ENCODE measurements at places on chromosomes 2 and 18. TPM values are rescaled to one million over a fixed set of nuclear protein-coding genes. Genes with fewer than 3 reads are reported as not detected.

GRCh38 chr2:132804051-132804450, 134.0 kb upstream of the LYPD1 start:
- DNase-seq, result peak; percentile 19

DNA sequence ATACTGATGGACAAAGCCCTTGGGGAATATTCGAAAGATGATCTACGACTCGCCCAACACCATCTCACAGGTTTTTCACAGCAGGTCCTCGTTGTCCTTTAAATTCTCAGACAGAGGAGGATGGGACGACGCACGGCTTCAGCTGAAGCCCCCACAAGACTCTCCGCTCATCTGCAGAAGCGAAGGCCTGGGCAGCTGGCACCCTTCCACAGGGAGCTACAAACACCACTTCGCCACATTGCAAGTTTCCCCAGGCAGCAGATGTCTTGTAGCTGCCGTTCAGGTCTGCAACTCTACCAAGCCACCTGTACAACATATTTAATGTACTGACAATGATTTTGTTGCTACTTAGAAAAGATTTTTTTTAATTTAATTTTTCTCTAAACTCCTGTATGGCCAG, 642.9 kb downstream of the ZEB2 start:
- no peak for DNase-seq

- DNase-seq, result no peak
Observed at GRCh38 chr2:104444889-104445288, 409.0 kb upstream of the POU3F3 start.

GRCh38 chr18:50334546-50335152, 40.2 kb upstream of the SKA1 start:
- no peak for DNase-seq

- DNase-seq, result no peak
Observed at GRCh38 chr2:149224543-149224942, 105.8 kb upstream of the LYPD6 start.

GRCh38 chr18:65792456-65793074, 41.8 kb downstream of the CDH7 start:
- DNase-seq, result no peak

- no peak for DNase-seq
Observed at GRCh38 chr2:71101656-71102055, 28.4 kb downstream of the MCEE start.

DNA sequence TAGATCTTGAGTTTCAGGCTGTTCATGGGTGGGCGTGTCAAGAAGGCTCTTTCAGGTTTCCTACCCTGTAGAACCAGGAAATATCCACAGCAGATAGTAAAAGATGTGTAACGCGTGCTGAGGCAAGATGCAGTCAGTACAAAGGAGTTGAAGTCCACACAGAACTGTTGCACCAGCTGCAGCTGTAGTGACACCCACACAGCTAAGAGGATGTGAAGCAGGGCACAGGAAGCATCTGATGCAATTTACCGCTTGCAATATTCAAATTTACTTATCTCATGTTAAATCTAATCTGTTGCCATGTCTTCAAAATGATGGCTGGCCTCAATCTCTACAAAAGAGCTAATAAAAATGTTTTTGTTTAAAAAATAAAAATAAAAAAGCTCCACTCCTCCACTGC, 132.8 kb downstream of the ARHGAP15 start:
- DNase-seq, result no peak

DNA sequence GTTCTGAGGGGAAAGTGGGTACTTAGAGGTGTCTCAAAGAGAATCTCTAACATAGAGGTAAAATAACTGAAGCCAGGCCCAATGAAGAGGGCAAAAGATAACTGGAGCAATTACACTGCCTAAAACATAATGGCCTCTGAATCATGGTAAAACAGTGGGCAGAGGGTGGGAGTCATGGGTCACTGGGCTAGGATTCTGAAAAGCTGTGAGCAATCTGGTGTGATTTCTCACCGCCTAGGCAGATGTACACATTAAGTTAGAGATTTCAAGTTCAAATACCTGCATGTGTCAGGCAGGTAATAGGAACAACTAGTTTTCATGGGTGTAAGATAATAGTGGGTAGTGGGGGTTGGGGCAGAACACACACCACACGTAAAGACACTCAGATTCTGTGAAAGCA, 45.6 kb downstream of the INSIG2 start:
- no peak for DNase-seq

DNA sequence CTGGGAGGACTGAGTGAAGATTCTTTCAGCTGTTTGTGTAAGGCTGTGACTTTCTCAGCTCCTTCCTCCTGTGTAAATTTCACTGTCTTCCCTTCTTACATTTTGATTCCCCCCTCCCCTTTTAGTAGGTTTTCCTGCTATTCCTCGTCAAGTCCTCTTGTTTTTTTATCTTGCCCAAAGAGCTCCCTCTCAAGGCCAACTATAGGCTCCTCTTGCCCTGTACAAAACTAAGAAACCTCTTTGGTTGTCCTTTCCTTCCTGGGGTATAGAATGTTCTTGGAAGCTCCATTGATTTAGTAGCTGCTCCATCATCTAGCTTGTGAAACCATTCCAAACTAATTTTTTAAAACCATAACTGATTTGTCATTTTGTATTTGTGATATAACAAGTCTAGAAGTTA, 7.3 kb downstream of the CCDC121 start:
- no peak for DNase-seq

- no peak for DNase-seq
Observed at GRCh38 chr2:130829015-130829414, 7.7 kb upstream of the ARHGEF4 start.

CIDEA gene
- 1.2 TPM for total RNA-seq

SPDYA gene
- total RNA-seq, result 6.9 TPM

DNA sequence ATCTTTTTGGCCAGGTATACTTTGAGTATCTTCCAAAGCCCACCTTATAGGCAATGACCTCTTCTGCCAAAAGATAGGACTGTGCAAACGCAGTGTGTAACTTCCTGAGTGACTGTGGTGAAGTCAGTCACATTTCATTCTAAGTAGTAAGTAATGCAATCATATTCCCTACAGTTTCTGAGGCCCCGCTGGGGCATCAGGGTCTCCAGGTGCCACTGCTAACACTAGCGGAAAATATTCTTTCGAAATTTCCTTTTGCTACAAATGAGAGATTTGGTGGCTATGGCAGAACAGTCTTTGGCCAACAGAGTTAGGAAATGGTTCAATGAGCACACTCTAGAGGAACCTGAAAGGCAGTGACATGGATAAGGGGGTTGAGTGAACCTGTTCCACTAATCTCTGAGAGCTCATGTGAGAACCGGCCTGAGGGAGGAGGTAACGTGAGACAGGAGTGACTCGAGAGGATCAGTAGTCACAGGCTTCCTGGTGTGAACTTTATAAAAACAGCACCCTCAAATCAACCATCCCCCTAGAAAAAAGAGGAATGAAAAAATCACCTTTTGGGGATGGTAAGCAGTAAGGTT, 102.6 kb upstream of the LPIN2 start:
- no peak for DNase-seq

RIT2 gene
- total RNA-seq, result not detected

RIF1 gene
- 78.3 TPM for total RNA-seq

SLC16A14 gene
- 5.2 TPM for total RNA-seq

DNA sequence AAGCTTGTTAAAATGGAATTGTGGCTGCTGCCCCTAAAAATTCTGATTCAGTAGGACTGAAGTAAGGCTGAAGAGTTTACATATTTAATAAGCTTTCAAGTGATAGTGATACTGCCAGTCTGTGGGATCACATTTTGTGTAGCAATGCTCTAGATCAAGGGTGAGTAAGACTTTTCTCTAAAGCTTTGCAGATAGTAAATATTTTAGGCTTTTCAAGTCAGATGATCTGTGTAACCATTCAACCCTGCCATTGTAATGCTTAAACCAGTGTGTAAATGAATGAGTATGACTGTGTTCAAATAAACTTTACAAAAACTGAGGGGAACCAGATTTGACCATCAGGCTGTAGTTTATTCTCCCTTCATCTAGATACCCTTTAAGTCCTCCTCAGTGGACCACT, 92.7 kb downstream of the PIK3C3 start:
- DNase-seq, result no peak

DNA sequence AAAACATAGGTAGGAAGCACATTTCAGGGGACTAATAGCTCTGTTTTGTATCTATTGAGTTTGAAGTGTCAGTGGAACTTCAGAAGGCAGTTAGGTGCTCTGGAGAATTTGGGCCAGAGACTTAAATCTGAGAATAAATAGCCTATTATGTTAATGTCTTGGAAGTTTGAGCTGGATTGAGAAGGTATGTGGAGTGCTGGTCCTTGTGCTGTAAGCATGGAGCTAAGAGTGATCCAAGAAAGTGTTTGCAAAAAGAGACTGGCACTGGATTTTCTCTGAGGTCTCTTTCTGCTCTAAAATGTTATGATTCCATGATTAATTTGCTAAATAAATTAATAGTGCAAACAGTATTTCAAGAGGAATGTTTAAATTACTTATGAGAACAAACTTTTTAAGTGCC, 63.3 kb downstream of the ICOS start:
- DNase-seq, result peak; percentile 57

DNA sequence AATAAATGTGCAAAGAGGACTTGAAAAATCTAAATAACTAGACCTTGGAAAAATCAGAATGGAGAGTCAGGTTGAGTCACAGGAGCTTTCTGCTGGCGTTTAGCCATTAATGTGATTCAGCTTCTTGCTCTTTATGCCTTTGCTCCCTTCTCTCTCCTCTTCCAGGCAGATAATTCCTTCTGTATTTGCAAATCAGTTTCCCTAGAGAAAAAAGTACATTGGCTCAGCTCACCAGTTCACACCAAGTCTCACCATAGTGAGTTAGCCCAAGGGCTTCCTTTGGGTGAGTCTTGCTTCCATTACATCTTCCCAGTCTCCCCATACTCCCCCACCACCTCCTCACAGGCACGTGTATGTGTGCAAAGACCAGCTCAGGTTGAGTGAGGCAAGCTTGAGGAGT, 73.6 kb downstream of the CYBRD1 start:
- no peak for DNase-seq

TMEM247 gene
- total RNA-seq, result not detected

DNA sequence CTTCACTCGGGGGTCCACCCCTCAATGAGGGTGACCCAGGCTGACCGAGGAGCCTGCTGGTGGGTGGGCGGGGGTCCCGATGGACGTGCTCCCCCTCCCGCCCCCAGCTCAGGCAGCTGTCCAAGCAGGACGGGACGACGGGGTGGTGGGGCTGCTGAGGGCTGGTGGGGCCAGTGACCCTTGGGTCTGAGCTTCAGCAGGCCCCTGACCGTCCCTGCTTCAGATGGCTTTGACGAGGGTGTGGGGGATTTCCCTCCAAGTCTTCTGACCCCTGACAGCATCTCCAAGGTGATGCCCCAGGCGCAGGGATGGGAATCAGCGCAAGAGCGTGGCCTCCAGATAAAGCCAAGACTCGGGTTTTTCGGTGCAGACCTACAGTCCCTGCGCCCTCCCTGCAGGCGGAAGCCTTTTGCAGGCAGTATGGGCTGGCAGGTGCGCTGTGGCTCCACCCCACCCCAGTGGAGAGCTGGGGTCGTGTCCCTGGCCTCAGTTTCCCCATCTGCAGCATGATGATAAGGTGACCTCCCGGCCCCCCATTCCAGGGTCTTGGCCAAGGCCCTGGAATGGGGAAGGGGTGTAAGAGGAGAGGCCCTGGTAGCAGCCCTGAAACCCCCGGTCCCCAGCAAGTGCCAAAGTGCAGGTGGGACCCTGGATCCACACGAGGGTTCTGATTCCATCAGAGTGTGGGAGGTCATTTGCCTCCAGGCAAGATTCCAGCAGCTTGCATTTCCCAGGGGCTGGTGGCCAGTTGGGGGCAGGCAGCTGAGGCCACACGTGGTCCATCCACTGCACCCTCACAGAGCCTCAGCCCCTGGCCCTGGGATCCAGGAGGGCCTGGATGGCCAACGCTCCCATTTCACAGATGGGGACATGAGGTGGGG, 8.7 kb downstream of the CROCC2 start:
- no peak for DNase-seq

MOCOS gene
- total RNA-seq, result 0.68 TPM

DNA sequence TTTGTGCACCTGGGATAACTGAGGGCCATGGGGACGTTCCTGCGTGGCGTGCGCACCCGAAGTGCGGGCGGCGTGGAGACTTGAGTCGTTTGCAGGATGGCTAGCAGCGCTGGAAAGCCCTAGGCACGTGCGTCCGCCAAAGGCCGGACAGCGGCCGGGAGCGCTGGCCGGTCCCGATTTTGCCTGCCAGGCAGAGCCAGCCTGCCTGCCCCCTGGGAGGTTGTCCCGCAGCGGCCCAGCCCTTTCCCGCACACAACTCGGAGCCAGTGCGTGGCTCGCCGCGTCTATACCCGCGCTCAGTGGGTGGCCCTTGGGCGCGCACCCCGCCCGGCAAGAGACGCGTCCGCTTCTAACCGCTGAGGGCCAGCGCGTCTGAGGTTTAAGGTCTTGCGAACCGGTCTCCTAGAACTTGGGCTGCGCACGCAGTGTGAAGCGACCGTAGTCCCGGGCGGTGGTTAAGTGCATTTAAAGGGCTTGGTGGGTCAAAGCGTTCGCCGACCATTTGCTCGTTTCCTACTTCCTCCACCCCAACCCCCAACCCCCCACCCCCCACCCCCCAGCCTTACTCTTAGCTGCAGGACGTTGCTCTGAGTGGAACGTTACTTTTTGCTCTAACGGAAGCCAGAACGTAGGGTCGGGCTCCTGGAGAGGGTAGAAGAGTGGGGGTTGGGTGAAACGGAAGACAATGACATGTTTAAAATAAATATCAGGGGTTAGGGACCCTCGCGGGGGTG, 627 bp downstream of the CDCA7 start:
- peak; percentile 65 for DNase-seq

RGPD3 gene
- 0.71 TPM for total RNA-seq

- no peak for DNase-seq
Observed at GRCh38 chr2:147937744-147938349, 82.7 kb downstream of the ORC4 start.

MYL12B gene
- total RNA-seq, result 299 TPM

DNA sequence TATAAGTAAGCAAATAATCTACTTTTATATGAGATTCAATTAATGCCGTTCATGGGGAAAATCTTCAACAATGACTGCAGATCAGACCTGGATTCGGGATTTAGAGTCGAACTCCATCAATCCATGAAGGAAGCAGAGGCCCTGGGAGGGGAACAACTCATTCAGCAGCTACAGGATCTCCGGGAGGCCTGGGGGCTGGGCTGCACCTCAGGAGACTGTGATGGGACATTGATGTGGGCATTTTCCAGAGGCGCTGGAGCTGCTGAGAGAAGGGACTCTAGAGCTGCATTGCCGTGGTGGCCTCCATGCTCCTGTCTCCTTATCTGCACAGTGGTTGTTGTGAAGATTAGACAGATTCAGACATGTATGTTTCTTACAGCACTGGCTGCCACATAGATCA, 76.9 kb downstream of the MYT1L start:
- DNase-seq, result no peak

MC4R gene
- total RNA-seq, result not detected

RAB12 gene
- total RNA-seq, result 74.5 TPM

GRCh38 chr18:62939433-62939832, 224.1 kb downstream of the PHLPP1 start:
- DNase-seq, result peak; percentile 54

SKOR2 gene
- not detected for total RNA-seq

- DNase-seq, result no peak
Observed at GRCh38 chr18:67875944-67876343, 359.4 kb upstream of the DSEL start.

- no peak for DNase-seq
Observed at GRCh38 chr18:73879766-73880165, 267.9 kb downstream of the FBXO15 start.

IL1B gene
- total RNA-seq, result 19.9 TPM

GRCh38 chr2:39516347-39517101, 79.4 kb upstream of the MAP4K3 start:
- peak; percentile 41 for DNase-seq

FOXI3 gene
- total RNA-seq, result 0.17 TPM
